Neural progenitor cell (in vitro differentiated cells): ENCODE measurements at places on chromosomes 5 and 9.

DNA sequence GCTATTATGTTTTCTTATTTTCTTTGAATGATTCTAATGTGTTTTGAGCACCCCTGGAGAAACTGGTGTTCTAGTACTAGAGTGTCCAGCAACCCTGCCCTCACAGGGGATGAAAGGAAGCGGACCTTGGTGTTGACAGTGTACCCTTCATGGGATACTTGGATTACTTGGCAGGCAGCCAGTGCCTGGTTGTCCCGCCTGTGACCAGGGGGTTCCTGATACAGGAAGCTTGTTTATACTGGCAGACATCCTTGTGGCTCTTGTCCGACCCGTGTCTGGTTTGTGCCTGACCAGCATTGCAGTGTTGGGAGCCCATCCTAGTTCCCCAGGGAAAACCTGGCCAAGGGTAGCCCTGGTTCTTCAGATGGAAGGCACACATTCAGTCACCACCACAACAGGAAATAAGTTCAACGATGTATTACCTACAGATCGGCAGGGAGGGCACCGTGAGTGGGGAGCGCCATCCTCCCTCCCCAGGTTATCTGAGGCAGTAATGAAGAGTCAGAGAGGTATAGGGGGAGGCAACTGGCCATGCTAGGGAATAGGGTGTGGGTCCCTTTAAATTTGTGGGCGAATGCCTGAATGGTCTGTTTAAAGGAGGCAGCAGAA is 47.3 kb downstream of the CACNA1B start:
- DNase-seq = no peak

DNA sequence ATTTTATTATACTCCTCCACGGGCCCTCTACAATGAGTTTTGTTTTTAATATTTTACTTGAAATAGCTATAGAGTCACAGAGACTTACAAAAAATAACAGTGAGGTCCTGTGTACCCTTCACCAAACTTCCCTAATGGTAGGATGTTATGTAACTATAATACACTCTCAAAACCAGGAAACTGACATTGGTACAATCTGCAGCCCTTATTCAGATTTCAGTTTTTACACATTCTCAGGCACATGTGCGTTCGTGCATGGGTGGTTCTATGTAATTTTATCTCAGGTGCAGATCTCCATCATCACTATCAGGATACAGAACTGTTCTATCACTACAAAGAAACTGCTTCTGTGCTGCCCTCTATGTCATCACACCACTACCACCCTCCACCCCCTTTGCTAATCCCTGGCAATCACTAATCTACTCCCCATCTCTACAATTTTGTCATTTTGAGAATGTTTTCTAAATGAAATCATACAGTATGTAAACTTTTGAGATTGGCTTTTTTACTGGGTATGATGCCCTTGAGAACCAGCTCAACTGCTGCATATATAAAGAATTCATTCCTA is 16.4 kb downstream of the RAB14 start:
- DNase-seq = no peak

GRCh38 chr5:14009575-14009974 is 65.1 kb upstream of the DNAH5 start:
- no peak for DNase-seq

DNA sequence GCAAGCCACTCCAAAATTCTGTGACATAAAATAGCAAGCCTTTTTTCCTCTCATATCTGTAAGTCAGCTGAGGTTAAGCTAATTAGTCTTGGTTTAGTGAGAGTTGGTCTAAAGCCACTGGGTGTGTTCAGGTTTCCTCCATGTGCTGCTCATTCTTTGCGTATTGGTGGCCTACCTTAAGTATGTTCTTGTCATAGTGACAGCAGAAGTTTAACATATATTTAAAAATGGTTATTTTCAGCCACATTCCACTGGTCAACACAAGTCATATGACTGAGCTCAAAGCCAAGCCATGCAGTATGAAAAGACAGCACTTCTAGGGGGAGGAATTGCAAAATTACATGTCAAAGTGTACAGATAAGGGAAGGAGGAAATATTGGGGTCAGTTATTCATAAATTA is 100.5 kb upstream of the FGF10 start:
- no peak for DNase-seq

DNA sequence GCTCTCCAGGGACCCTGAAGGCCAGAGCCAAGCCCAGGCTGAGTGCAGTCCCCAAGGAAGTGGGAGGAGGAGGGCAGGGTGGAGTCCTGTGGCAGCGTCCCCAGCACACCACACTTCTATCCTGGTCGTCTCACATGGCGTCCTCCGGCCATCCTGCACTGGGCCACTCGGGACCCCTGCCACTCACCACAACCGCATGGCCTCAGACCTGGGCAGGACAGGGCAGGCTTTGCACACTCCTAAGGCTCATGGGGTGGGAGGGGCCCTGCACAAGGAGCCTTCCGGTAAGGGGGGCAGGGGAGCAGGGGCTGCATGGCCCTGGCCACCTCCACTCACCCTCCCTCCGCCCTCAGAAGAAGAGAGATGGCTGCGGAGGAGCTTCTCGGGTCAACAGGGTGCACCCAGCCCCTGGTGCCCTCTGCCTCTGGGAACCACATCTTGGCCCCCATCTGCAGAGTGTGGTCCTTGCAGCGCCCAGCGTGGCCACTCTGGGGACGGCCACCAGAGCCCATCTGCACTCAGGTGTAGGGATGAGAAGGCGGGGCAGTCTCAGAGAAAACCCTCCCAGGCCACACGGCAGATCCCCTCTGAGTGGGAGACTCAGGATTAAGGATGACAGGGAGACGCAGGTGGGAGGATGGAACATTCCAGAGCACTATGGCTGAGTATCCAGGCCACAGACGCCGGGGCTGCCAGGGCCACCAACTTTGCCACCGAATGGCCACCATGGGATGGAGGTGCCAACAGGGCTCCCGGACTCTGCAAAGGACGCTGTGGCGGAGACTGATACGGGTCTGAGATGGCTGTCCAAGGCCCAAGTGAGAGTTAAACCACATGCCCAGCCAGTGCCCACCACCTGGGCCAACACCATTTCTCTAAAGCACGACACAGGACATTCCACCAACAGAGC is 7.6 kb downstream of the TPPP start:
- DNase-seq = no peak
